ENCODE measurements at places on chromosomes 1 and 21.
A peak's percentile ranks its signal among the peaks of the same experiment; 100 is the strongest.

DNA sequence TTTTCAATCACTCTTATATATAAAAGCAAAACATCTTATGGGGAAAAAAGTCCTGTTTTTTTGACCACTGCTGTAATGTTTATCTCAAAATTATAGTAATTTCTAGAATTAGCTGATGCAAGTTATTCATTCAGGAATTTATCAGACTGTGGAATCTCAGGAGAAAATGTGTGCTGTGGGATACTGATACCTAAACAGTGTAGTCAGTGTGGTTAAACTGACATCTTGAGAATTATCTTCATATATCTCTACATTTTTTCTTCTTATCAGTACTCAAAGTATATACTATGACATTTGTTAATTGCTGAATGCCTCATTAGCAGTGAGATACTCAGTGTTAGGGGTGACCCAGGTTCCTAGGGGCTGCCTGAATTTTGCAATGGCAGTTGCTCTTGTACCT is 839.3 kb downstream of the KCNT2 start:
- no peak for DNase-seq

GRCh38 chr1:110348050-110348449 is 8.9 kb downstream of the RBM15 start:
- no peak for DNase-seq

DNA sequence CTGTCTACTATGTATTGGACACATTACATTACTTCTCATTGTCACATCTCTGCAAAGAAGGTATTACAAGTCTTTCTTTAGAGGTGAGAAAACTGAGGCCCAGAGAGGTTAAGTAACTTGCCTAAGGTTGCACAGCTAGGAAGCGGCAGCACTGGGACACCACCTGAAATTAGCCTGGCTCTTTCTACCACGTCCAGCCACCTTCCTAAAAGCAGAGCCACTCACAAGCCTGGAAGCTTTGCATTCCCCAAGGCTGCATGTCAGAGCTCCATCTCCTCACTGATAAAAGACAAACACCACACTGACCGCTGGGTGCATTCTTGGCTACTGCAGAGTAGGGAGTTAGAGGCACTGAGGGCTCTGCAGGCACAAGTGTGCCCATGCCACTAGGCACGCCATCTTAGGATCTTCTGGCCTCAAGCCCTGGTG is 2.4 kb downstream of the CD247 start:
- no peak for DNase-seq

DNA sequence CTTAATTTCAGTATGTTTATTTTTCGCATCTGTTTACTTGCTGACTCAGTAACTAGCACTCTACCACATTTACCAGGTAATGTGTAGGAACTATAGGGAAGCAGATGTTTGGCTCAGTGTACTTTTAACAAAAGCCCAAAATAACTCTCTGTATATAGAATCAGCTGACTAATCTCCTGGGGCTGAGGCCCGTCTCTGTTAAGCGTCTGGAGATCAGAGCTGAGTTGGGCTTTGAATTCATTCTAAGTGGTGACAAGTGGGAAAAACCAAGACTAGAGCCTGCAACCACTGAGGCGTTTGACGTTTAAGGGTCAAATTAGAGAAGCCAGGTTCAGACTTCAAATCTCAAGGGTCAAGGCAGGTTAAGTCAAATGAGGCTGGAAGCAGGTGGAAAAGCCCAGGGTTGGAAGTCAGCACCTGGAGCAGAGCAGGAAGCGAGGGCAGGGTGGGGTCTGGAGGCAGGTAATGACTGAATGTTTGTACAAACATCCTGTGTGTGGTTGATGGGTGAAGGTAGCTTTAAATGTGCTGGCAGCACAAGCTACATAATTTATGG is 56.8 kb upstream of the LYST start:
- peak; percentile 38 for DNase-seq

GRCh38 chr1:12617511-12617900 is 504 bp downstream of the DHRS3 start:
- DNase-seq: no peak

DNA sequence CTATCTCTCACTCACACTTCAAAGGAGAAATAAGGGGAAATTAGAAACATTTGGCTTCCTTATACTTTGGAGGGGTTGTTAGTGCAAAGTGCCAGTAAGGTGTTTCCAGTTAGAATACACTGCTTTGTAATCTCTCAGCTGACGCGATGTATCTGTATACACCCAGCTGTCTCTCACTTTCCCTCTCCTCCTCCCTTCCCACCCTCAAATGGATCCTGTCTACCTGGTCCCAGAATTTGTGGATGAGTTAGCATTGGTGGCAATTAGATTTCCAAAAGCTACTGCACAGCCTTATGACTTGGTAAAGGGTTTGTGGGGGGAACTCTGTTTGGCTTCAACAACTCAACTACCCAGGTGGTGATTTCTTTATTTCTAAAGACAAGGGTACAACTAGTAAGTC is 10.5 kb downstream of the ATP1B1 start:
- no peak for DNase-seq

GRCh38 chr21:16773206-16773605 is 739.6 kb upstream of the CXADR start:
- no peak for DNase-seq

GRCh38 chr1:12503709-12504108 is 114.3 kb downstream of the DHRS3 start:
- no peak for DNase-seq

DNA sequence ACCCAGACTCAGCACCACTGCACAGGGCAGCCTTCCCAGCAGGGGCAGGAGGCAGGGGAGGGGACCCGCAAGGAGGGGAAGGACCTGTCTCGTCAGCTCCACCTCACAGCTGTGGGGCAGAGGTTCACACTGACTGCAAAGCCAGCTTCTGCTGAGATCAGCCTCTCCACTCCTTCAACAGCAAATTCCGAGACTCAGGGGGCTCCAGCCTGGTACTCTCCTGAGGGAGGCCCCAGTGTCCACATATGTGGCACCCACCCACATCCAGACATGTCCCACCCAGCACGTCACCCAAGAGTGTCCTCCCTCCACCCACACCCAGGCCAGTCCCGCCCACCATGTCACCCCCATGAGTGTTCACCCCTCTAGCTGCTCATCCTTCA is 329.5 kb downstream of the NPHP4 start:
- DNase-seq: no peak

DNA sequence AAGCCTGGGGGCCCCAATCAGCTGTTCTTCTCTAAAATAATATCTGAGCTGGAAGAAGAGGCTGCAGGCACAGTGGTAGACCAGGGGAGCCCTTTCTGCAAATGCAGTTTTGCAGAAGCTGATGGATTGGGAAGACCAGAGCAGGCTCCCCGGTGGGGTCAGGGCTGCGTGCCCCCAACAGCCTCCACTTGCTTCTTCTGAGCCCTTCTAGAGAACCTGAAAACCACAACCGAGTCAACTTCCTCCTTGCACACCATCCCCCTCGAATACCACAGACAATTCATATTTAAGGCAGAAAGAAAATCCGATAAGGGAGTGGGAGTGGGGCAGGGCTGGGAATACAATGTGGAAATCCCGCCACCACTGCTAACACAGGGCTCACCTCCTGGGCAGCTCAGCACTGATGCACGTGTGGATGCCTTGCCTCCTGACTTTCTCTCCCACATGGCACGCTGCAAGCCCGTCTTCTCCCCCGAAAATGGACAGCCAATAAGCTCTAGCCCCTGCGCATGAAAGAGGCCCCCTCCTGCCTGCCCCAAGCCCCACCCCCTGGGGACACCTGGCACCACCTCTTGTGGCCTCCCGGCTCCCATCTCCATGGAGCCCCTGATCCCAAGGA is 25.4 kb upstream of the ALDH4A1 start:
- peak; percentile 27 for DNase-seq

GRCh38 chr1:31753707-31754349 is 10.3 kb downstream of the ADGRB2 start:
- DNase-seq: no peak

All from NAMALWA (cell line).